Osteoblast (primary cell): ENCODE measurements at places on chromosomes 1 and 21. TPM values are rescaled to one million over a fixed set of nuclear protein-coding genes. Genes with fewer than 3 reads are reported as not detected.
A peak's percentile ranks its signal among the peaks of the same experiment; 100 is the strongest.

Gene DDR2
- 363 and 384 TPM in 2 replicates for total RNA-seq

Gene TNN
- total RNA-seq: under 0.01 TPM in 1 of 2 replicates, not detected in the other

DNA sequence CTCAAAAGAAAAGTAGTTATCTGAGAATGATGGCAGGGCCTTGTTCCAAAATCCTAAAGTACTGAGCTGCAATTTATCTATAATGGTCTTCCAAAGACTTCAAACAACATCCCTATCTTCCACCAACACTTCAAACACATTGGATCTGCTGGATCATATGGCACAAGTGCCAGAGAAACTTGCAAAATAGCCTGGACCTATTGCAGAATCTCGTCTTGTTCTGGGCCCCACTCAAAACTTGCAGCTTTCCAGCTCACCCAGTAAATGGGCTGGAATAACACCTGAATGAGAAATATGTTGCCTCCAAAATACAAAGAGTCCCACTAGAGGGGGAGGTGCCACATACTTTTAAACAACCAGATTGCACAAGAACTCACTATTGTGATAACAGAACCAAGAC lies 44.0 kb upstream of the PKN2 start:
- no peak overlapping the region for H3K27ac ChIP-seq
- H3K27me3 ChIP-seq: no peaks in the 10 kb centered on the region
- H3K4me1 ChIP-seq: no peaks in the 10 kb centered on the region

Gene FMO3
- total RNA-seq: 44.5 and 63.9 TPM in 2 replicates

Gene CD1E
- total RNA-seq: not detected in 2 replicates

Gene RNF115
- total RNA-seq: 23.2 and 25.6 TPM in 2 replicates

GRCh38 chr1:65020774-65021173 lies 54.4 kb upstream of the JAK1 start:
- H3K27me3 ChIP-seq: no peaks in the 10 kb centered on the region
- no peak overlapping the region for H3K27ac ChIP-seq
- H3K4me3 ChIP-seq: no peak overlapping the region
- no peaks in the 10 kb centered on the region for H3K36me3 ChIP-seq
- no peaks in the 10 kb centered on the region for H3K4me1 ChIP-seq

DNA sequence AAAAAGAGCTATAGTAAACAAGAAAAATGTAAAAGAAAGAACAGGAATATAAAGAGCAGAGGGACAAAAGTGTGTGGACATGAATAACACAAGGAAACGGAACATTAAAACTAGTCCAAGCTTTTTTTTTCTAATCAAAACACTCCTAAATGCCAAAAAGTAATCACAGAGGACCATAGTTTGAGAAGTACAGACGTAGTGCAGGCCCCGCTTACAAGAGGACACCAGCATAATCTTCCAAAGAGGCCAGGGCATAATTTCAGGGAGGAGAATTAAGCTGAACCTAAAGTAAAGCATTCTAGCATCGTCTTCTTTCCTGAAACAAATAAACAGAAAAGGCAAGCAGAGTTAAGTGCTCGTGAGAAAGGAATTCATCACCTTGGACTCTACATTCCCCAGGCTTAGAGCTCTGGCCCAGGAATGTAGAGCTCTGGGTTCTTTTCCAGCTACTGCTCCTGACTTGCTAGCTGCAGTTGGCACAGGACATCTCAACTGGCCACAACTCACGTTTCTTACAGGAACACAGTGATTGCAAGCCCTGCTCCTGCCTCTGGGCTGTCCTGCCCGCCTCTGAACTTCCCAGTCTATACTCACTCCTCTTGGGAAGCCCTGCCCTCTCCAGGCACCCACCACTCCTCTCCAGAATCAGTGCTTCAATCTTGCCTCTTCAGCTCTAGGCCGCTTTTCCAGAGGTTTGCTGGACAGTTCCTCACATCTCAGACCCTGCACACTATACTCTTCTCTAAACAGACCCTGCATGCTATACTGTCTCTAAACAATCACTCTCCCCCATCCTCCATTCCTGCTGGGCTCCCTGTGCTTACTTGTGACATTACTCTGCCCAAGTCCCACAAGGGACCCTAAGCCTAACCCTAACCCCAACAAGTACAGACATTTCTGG lies 9.8 kb downstream of the RGS8 start:
- H3K27ac ChIP-seq: no peak overlapping the region
- DNase-seq: no peak
- no peaks in the 10 kb centered on the region for H3K4me1 ChIP-seq
- H3K27me3 ChIP-seq: peaks cover 8% of the 10 kb centered on the region

DNA sequence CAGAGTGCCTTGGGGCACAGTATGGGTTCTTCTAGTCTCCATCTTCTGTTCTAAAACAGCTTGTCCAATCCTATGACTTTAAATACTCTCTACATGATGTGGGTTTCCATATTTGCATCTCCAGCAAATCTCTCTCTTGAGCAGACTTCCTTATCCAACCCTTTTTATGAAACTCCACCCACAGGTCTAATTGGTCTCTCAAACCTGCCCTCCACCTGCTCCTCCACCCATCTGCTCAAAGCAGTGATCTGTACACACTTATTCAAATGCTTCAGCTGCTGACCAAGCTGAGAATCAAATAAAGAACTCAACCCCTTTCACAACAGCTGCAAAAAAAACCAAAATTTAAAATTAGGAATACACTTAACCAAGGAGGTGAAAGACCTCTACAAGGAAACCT lies 11.5 kb downstream of the MCOLN2 start:
- DNase-seq: no peak
- no peak overlapping the region for H3K27ac ChIP-seq
- no peaks in the 10 kb centered on the region for H3K36me3 ChIP-seq
- H3K4me1 ChIP-seq: no peaks in the 10 kb centered on the region

DNA sequence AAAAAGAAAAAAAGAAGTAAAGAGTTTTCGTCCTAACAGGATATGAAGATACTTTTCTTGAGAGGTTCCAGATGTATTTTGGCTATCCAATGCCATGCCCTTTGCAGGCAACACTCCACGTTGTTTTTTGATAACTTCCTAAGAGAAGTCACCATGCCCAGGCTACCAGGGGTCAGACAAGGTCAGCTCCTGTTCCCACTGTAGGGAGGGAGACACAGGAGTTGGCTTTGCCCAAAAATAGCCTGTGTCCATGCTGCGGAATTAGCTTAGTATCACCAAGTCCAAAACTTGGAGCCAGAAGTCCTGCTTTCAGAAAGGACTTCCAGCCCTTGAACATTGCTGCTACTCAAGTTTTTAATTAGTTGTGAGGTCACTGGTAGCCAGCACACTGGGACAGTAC lies 62.1 kb upstream of the NRIP1 start:
- H3K4me1 ChIP-seq: no peaks in the 10 kb centered on the region
- H3K36me3 ChIP-seq: no peaks in the 10 kb centered on the region
- H3K27ac ChIP-seq: no peak overlapping the region
- H3K4me3 ChIP-seq: no peak overlapping the region
- DNase-seq: no peak

Gene TRIM17
- total RNA-seq: under 0.01 TPM in 1 of 2 replicates, not detected in the other

Gene OPRD1
- not detected in 2 replicates for total RNA-seq

DNA sequence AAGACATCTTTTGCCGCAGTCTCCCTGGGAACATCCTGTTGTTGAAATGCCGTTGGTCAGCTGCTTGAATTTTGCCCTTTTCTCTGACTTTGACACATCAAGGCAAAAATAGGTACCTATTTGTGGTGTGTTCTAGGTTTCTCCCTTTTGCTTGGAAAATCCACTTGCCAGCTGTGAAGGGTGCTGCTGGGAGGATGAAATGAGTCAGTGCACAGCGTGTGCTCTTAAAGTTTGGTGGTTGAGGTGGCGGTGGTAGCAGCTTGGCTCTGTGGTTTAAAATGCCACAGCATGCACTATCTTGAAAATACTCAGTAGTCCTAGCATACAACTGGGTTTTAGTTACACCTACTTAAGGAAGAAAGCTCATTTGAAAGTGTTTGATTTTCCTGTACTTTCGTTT lies 183.8 kb downstream of the DHRS3 start:
- no peak overlapping the region for H3K4me3 ChIP-seq
- H3K4me1 ChIP-seq: peaks cover 54% of the 10 kb centered on the region
- peaks cover 4% of the 10 kb centered on the region for H3K36me3 ChIP-seq
- no peaks in the 10 kb centered on the region for H3K27me3 ChIP-seq

Gene IL19
- total RNA-seq: not detected in 2 replicates

Gene ZSWIM5
- total RNA-seq: 0.36 and 0.59 TPM in 2 replicates

GRCh38 chr1:234656070-234656895 lies 46.3 kb upstream of the IRF2BP2 start:
- peak; percentile 73 for DNase-seq
- H3K36me3 ChIP-seq: no peaks in the 10 kb centered on the region
- H3K4me3 ChIP-seq: peak overlapping the region; percentile 66
- H3K27ac ChIP-seq: peak overlapping the region; percentile 99
- peaks cover 45% of the 10 kb centered on the region for H3K4me1 ChIP-seq

DNA sequence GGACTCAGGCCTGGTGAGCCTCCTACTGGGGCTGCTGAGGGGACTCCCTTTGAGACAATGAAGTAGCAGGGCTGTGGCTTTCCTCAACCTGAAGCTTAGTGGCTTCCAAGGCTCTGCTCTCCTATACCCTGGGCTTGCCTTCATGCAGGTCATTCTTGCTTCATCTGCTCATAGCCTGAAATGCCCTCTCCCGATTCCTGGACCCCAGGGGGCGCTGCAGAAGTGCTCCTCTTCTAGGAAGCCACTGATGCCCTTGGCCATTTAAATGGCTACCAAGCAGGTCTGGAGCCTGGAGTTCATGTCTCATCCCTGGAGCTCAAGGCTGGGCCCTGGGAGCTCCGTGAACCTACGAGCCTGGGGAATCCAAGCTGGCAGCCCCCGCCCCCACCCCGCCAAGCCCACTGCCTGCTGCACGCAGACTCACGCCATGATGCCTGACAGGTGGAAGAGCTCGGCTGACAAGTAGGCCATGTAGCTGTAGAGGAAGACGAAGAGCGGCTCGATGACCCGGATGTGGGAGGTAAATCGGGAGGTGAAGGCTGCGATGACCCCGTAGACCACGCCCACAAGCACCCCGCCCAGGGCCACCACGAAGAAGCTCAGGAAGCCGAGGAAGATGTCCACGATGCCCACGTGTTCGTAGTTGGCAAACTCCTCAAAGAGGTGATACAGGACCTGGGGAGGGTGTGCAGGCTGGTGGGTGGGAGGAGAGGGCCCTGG lies 45.7 kb downstream of the SLC9A1 start:
- peaks cover 26% of the 10 kb centered on the region for H3K4me1 ChIP-seq
- H3K4me3 ChIP-seq: no peak overlapping the region
- H3K27me3 ChIP-seq: no peaks in the 10 kb centered on the region
- peak; percentile 79 for DNase-seq

Gene ARHGEF10L
- 33.3 and 39.1 TPM in 2 replicates for total RNA-seq

- H3K4me1 ChIP-seq: peaks cover 52% of the 10 kb centered on the region
- H3K27ac ChIP-seq: peak overlapping the region; percentile 58
- H3K36me3 ChIP-seq: no peaks in the 10 kb centered on the region
- H3K4me3 ChIP-seq: peak overlapping the region; percentile 92
- DNase-seq: peak; percentile 77
- no peaks in the 10 kb centered on the region for H3K27me3 ChIP-seq
Measured at GRCh38 chr1:205319081-205320018, 2.2 kb downstream of the NUAK2 start.

- DNase-seq: peak; percentile 99
- peaks cover 3% of the 10 kb centered on the region for H3K36me3 ChIP-seq
- peak within 1 kb of the TSS; percentile 78 for H3K27ac ChIP-seq
Measured at GRCh38 chr1:6701437-6702153, at the start of gene DNAJC11. Gene DNAJC11, minus strand, starts transcription at chr1:6701816. Its CDS starts 16 bp downstream, at chr1:6701800.

GRCh38 chr1:156474966-156475365 lies 25.6 kb downstream of the MEF2D start:
- no peaks in the 10 kb centered on the region for H3K27me3 ChIP-seq
- H3K4me1 ChIP-seq: peaks cover 22% of the 10 kb centered on the region
- no peak overlapping the region for H3K4me3 ChIP-seq
- H3K27ac ChIP-seq: no peak overlapping the region
- peaks cover 89% of the 10 kb centered on the region for H3K36me3 ChIP-seq

DNA sequence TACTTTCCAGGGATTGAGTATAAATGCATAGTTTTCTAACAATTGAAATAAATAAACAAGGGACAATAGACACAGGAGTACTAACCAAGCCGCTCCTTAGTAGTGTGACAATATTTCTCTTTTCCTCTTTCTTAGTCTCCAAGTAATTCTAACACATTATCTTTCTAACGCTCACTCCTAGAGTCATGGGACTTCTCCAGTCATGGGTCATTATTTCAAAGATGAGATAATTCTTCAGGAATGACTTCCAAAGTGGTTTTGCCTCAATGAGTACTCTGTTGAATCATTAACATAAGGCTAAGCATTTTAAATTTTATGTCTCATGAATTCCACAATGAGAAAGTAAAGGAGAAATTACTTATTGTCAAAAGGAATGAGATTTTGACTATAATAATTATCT lies 605.8 kb upstream of the ADAMTS5 start:
- H3K27me3 ChIP-seq: no peaks in the 10 kb centered on the region
- H3K4me1 ChIP-seq: peaks cover 43% of the 10 kb centered on the region
- H3K4me3 ChIP-seq: no peak overlapping the region
- no peak for DNase-seq
- no peaks in the 10 kb centered on the region for H3K36me3 ChIP-seq
- H3K27ac ChIP-seq: peak overlapping the region; percentile 98
